ENCODE measurements at places on chromosomes 4 and X.

DNA sequence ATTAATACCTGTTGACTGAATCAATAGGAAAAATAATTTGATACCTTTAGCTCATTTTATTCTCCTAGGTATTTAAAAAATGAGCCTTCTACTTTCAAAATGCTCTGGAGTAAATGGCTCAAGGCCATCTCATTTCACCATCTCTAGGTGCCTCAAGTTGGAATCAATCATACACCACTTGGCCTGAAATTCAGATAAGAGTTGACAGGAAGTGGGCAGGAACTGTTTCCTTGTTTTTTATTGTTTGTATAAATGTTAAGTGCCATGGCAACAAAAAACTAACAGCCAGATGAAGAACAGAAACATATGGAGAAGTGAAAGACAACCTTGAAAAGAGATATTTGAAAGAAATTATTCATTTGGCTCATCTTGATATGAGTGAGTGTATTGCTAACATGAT is 12.4 kb downstream of the LIMCH1 start:
- DNase-seq, result no peak

GRCh38 chr4:128796934-128797333 is 12.6 kb upstream of the JADE1 start:
- DNase-seq, result no peak

- no peak for DNase-seq
Measured at GRCh38 chr4:81359207-81359606, 112.5 kb downstream of the RASGEF1B start.

GRCh38 chr4:69546134-69546765 is 50.5 kb upstream of the UGT2B4 start:
- DNase-seq, result no peak

DNA sequence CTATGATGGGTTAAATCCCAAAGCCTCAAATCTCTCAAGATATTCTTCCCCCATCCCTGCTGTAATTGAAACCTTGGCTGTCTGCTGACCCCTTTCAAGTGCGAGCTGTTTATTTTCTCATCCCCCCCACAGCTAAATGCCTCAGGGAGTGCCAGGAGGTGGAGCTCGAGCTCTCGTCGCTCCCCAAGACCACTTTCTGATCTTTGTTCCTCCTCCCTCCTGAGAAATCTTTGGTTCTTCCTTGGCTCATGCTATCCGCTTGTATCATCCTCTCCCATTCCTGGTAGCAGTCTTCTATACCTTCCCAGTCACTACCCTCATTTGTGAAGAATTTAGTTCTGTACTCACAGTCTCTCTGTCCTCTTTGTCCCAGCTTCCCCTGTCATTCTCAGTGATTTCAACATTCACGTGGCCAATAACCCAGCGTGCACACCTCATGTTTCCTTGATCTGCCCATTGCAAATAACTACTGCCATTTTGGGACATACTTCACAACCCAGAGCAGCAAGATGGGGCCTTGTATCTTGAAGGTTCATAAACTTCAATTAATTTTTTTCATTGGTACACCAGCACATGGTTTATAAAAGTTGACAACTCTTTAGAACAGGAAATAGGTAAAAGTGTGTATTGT is 9.2 kb upstream of the SLC25A43 start:
- DNase-seq, result no peak

DNA sequence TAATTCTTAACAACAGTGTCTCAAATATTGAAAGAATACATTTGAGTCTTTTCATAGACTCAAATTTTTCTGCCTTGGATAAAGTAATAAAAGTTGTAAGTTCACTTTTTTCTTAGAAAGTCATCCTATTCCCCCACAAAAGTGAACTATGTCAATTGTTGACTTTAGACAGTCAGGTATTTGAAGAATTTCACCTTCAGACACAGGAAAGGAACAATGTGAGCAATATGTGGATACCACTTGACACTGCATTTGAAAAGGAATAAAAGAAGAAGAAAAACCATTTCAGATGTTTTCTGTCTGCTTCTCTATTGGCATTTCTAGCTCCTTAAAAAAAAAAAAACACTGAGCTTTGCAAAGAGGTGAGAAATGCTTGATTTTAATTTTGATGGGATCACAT is 1389.0 kb upstream of the IGFBP7 start:
- DNase-seq, result no peak

GRCh38 chr4:160038615-160039014 is 935.7 kb downstream of the RAPGEF2 start:
- DNase-seq, result no peak

GRCh38 chr4:165915215-165915614 is 42.2 kb downstream of the TLL1 start:
- DNase-seq, result no peak

GRCh38 chrX:68989865-68990606 is 161.2 kb downstream of the EFNB1 start:
- DNase-seq, result no peak

GRCh38 chr4:79763486-79764075 is 309.4 kb downstream of the ANTXR2 start:
- DNase-seq, result no peak

GRCh38 chr4:142582340-142582739 is 263.8 kb downstream of the INPP4B start:
- no peak for DNase-seq

GRCh38 chr4:145098675-145099037 is 545 bp downstream of the ABCE1 start:
- DNase-seq, result peak; percentile 67

DNA sequence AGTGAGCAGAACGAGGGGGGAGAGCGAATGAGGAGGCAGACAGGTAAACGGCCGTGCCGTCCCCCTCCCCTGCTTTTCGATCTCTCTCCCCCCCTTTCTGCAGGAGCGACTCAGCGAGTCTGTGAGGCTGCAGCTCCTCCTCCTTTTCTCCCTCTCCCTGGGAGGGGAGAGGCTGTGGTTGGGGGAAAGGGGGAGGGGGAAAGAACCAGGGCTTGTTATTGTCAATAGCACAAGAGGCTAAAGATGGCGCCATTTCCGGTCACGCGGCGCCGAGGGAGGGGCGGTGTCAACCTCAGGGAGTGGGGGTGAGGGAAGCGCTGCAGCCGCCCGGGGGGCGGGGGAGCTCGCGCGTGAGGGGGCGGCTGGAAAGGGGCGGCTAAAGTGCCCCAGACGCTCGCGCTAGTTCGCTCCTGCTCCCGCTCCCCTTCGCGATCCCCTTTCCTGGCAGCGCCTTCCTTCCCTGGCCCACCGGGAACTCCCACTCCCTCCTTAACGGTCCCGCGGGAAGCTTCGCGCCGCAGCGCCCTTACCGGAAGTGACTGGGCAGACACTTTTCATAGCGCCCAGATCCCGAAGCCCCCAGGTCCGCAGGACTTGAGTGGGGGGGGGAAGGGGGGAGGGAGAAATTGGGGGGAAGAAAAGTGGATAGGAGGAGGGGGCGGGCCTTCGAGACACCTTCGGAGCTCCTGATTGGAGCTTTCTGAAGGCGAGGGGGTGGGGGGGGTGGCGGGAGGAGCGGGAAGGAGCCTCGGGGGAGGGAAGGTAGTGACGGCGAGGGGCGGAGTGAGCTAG is at the start of gene CUL4B:
CUL4B (minus strand) TSS at position 121 of the 792 bp plus-strand sequence. CDS start 324 bp downstream, outside the sequence.
- peak; percentile 92 for DNase-seq

GRCh38 chr4:54961357-54961975 is 163.9 kb downstream of the KDR start:
- DNase-seq, result peak; percentile 21

GRCh38 chr4:36292556-36293188 is 11.3 kb downstream of the DTHD1 start:
- no peak for DNase-seq

DNA sequence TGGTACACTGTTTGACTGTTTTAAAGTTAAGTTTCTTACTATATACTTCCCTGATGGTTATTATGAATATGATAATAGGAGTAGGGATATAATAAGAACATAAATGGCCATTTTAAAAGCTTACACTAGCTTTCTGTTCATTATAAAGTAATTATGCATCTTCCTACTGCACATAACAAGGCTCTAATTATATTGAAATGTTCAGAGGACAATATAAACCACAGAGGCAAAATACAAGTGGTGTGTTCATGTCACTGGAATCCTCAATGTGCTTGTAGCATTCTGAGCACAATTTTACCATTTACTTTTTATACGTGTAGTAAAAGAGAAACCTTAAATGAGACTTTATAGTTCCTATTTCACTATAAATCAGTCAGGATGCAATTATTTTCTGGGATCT is 268.3 kb downstream of the TMA16 start:
- DNase-seq, result no peak

DNA sequence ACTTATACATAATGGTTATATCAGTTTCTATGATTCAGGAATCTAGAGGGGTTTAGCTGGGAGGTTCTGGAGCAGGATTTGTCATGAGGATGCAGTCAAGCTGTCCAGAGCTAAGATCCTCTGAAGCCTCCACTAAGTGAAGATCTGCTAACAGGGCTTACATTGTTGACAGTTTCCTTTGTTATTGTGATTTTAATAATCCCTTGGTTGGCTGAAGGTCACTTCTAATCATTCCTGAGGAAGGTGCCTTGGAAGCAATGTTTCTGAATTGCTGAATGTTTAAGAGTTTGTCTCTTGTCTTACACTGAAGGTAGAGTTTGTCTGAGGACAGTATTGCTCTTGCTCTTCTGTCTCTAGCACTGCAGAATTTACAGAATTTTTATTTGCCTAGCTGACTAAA is 41.3 kb downstream of the BANK1 start:
- no peak for DNase-seq

- no peak for DNase-seq
Measured at GRCh38 chr4:2825740-2826139, 17.9 kb upstream of the ADD1 start.

DNA sequence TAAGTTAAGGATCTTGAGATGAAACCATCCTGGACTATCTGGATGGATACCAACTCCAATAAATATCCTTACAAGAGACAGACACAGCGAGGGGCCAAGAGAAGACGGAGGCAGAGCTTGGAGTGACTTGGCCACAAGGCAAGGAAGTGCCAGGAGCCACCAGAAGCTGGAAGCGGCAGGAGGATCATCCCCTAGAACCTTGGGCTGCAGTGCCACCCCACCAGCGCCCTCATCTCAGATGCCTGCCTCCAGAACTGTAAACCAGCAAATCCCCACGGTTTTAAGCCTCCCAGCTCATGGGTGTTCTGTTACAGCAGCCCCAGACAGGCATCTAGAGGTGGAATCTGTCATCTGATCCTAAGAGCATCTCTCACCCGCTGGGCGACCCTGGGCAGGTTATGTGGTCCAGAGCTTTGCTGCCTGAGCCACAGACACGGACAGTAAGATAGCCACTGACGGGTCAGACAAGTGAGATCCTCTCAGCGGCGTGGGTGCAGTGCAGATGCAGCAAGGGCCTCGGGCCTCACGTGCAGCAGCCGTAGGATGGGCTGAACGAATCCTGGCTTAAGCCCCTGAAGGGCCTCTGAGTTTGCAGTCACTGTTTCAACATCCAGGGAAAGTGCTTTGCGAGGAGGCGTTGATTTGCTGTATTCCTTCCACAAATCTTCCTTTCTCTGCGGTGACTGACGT is 25.1 kb upstream of the MXD4 start:
- no peak for DNase-seq
